ENCODE measurements at places on chromosomes 4 and X. TPM values are rescaled to one million over a fixed set of nuclear protein-coding genes. Genes with fewer than 3 reads are reported as not detected.

Gene PPP4R3C
- not detected for total RNA-seq

Gene IL1RAPL2
- not detected for total RNA-seq

GRCh38 chrX:101164766-101165590 lies 54.6 kb upstream of the DRP2 start:
- DNase-seq: no peak

GRCh38 chr4:98935633-98936032 lies 6.7 kb upstream of the EIF4E start:
- no peak for DNase-seq

GRCh38 chr4:1533501-1534064 lies 127.3 kb upstream of the NKX1-1 start:
- peak; percentile 25 for DNase-seq

DNA sequence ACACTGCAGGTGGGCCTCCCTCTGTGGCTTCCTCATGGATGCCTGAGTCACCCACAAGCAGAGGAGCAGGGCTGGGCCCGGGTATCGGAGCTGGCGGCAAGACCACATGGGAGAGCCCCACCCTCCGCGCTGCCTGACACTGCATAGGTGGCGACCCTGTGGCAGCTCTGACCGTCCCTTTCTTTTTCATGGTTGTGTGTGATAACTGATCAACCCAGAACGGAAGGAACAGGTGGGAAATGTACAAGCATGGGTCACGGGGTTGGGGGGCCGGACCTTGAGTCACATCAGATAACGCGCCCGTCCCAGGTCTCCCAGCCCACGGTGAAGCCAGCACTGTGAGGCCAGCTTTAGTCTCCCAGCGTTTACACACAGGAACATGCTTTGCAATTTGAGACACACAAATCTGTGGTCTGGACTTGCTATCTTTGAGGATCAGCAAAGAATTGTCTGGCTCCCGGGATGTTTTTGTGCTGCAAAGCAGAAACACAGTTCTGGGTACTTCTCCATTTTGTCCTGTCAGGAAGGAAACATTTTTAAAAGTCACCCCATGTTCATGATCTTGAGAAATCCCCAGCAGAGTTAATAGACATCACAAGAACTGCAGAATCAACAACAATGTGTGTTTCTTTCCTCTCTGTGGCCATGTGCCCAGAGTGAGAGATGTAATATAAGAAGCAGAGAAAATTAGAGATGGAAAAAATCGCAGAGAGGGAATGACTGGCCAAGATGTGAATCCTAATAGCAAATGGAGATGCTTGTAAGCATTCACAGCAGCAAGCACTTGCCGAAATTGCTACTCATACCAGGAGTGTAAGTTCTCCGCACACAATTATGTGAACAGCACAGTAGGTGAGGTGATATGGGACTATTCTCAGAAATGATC lies 70.1 kb upstream of the CBR4 start:
- DNase-seq: peak; percentile 83

DNA sequence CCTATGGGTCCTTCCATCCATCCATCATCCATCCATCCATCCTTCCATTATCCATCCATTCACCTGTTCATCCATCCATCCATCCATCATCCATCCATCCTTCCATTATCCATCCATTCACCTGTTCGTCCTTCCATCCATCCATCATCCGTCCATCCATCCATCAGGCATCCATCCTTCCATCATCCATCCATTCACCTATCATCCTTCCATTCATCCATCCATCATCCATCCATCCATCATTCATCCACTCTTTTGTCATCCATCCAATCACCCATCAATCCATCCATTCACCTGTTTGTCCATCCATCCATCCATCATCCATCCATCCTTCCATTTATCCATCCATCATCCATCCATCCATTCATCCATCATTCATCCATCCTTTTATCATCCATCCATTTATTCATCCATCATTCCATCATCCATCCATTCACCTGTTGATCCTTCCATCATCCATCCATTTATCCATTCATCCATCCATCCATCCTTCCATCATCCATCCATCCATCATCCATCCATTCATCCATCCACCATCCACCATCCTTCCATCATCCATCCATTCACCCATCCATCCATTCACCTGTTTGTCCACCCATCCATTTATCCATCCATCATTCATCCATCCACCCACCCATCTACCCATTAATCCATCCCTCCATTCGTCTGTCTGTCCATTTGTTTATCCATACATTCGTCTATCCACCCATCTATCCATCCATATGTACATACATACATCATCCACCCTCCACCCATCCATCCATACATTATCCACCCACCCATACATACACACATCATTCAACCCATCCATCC lies 34.8 kb downstream of the SH3TC1 start:
- DNase-seq: no peak

Measured in Right ventricle myocardium inferior (tissue), 1 donor.